ENCODE measurements at places on chromosomes 12 and 14.
A peak's percentile ranks its signal among the peaks of the same experiment; 100 is the strongest.

DNA sequence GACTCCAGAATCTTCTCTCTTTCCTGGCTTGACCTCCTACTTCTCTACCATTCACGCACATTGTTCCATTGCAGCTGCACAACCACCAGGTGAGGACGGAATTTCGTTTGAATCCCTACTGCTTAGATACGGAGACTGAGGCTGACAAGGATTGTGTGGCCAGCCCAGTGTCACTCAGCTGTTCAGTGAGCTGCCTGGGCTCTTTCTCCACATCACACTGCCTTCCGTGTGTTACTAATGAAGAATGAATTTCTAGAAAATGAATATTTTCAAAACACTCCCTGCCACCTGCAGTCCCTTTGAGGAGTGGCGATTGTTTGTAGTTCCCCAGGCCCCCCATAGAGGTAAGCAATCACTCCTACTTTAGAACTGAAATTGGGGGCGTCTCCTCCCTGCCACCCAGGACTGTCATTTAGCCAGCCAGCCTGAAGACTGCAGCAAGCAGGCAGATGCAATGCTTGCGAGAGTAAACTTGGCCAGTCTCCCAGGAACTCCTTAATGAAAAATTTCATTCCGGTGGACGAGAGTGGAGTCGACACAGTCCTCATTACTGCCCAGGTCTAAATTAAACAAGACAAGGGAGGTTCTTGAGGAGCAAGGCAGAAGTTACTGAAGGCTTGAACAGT, 239.7 kb downstream of the SLC41A2 start:
- no peak for DNase-seq

- no peak for DNase-seq
Observed at GRCh38 chr12:56941299-56942017, 7.2 kb upstream of the SDR9C7 start.

DNA sequence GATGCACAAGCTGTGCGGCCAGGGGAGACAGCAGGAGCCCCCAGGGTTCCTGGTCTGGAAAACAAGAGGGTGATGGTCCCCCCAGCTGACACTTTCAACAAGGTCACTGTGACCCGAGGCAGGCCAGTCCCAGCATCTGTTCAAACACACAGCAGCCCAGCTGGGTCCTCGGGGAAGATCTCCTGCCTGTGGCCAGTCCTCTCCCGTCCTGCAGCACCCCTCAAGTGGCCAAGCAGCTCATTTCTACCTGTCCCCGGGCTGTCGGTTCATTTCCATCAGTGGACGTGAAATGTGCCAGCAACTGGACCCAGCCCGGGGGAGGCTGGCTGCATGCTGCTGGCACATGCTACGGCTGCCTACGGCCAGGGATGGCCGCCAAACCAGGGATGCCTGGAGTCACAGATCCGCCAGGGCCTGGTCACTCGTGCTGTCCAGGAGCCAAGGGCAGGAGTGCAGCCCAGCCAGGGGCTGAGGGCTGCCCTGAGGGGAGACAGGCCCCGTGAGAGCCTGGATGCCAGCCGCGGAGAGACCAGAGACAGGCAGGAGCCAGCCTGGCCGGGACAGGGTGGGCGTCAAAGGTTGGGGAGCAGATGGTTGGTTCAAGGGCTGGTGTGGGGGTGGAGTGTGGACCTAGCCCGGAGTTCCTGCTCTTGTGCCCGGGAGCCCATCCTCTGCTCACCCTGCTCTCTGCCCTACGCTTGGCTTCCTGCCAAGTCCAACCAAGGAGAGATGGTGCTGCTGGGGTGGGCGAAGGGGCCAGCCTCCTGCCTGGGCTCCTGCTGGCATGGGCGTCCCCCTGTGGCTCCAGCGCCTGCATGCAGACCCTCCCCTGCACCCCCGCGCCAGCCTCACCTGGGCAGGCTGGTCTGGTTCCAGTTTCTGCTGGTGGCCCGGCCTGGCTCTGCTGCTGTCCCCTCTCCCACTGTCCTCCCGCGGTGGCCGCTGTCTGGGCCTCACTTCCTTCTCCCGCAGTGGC, 143.8 kb downstream of the ADGRD1 start:
- no peak for DNase-seq

DNA sequence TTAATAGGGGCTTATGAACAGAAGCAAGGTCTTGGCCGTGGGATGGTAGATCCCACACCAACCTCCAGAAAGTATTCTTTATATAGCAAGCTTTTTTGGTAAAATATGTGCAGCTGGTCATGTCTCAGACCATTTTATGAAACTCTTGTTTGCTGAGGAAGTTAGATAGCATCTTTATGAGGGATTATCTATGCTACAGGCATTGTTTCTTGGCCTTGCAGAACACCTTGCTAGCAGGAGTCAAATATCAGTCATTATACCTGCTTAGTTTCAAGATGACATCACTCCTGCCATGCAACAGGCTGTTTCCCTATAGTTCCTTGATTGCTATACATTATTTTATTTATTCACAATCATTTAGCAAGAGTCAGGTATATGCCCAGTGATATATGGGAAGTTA, 84.8 kb upstream of the LRFN5 start:
- no peak for DNase-seq

GRCh38 chr12:252636-253035, 10.0 kb downstream of the SLC6A13 start:
- DNase-seq: peak; percentile 50

- DNase-seq: no peak
Observed at GRCh38 chr14:93039649-93040315, 75.9 kb downstream of the ITPK1 start.

- DNase-seq: no peak
Observed at GRCh38 chr14:94700336-94700735, 69.6 kb downstream of the GSC start.

GRCh38 chr12:21942377-21942703, 1.1 kb upstream of the ABCC9 start:
- no peak for DNase-seq

DNA sequence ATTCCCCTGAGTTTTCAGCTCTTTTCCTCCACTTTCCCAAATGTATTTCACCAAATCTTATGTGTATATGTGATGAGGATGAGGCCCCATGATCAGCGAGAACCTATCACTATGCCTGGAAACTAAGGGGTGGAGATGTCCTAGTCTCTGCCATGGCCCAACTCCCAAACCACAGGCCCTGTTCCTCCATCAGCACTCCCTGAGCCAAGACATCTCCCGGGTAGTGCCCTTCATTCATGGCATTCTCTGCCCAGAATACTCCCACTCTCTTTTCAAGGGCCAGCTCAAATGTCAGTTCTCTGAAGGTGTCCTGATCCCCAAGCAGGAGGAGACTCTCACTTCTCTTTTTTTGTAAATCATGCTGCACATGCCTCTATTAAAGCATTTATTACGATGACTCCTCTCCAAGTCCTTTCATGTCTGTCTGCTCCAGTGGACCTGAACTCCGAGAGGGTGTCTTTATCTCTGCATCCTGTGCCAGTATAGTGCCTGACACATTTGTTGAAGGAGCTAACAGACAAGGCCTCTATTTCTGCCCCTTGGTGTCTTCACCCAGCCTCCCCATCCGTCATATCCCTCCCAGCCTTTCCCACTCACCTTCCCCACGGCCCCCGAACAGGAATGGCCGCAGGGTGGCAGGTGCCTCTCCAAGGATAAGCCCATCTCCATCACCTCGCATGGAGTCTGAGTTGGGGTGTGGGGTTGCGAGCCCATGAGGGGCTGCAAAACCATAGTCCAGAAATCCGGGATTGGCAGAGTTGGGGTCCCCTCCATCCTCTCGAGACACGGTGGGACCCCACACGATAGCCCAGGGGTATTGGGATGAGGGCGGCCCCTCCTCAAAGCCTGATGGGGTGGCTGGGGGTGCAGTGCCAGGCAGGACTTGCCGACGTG, 3.7 kb downstream of the PIANP start:
- DNase-seq: no peak

- no peak for DNase-seq
Observed at GRCh38 chr14:71834284-71835204, 97.7 kb upstream of the RGS6 start.

DNA sequence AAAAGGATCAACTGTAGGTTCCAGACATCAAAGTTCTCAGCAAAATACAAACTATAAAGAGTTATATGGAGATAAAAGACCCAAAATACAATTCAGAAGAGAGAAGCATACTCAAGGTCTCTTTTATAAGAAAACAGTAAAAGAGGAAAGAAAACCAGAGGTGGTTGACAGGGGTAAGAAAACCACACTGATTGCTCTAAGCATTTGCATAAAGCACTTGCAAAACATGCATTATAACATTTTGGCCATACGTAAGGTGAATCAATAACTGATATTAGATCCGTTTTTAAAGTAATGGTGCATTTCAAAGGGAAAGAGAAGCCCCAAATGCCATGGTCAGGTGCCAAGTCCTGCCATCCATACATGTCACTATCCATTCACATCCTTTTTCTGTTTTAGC, 5.9 kb downstream of the DDHD1 start:
- DNase-seq: no peak

DNA sequence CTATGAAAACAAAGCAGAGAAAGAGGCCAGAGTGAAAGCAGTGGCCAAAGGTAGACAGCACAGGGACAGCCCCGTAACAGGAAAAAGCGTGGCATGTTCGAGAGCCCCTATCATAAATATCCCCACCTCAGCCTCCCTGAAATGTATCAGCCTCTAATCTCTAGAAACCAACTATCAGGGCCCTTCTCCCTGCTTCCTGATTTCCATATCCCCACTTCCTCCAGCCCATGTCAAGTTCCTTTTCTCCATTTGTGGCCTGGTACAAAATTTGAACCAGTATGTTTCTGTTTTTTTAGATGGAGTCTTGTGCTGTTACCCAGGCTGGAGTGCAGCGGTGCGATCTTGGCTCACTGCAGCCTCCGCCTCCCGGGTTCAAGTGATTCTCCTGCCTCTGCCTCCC, 16.9 kb downstream of the DEPDC4 start:
- DNase-seq: no peak

GRCh38 chr12:16349131-16349460, 1.7 kb downstream of the MGST1 start:
- no peak for DNase-seq

GRCh38 chr14:87952307-87953094, 40.5 kb downstream of the GALC start:
- no peak for DNase-seq

Measured in progenitor cell of endocrine pancreas (in vitro differentiated cells).